Right lobe of liver (tissue), 6 donors: ENCODE measurements at places on chromosomes 5 and 9. TPM values are rescaled to one million over a fixed set of nuclear protein-coding genes. Genes with fewer than 3 reads are reported as not detected.

- no peak overlapping the region for H3K4me3 ChIP-seq
- no peak for DNase-seq
- H3K36me3 ChIP-seq, result no peaks in the 10 kb centered on the region
- no peaks in the 10 kb centered on the region for H3K4me1 ChIP-seq
Measured at GRCh38 chr5:180673371-180674089, 24.1 kb upstream of the FLT4 start.

CTNNA1 gene
- total RNA-seq, result 115 TPM

DNA sequence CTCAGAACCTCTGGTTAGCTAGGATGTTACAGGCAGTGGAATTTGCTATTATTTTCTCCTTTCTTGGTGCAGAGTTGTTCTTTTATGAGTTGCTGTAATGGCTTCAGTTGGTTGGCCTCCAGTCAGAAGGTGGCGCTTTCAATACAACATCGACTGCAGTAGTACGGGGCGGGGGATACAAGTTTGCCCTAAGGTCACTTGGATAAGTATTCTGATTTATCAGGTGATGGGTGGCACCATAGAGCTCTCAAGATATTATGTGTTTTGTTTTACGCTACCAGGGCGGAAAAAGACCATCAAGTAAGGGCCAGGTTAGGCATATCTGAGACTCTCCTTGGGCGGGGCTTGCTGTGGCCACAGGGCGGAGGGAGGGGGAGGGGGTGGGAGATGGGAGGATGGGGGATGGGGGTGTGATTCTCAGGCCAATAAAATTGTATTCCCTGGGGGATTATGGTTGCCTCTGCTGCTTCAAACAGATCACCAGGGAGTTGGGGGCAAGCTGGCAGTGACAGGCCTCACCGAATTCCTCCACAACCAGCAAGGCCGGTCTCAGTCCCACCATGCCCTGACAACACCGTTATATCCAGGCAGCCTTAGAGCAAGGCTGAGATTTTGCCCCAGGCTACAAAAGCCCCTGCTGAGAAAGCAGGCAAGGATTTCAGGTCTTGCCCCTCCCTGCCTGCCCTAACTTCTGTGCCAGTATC is 15.9 kb upstream of the RNF38 start:
- H3K4me3 ChIP-seq, result no peak overlapping the region
- H3K27me3 ChIP-seq, result no peaks in the 10 kb centered on the region
- H3K36me3 ChIP-seq, result no peaks in the 10 kb centered on the region
- DNase-seq, result no peak
- peaks cover 33% of the 10 kb centered on the region for H3K4me1 ChIP-seq

EIF4E1B gene
- total RNA-seq, result not detected
